Muscle of leg (tissue), 16 donors: ENCODE measurements at places on chromosomes 1 and 21. TPM values are rescaled to one million over a fixed set of nuclear protein-coding genes. Genes with fewer than 3 reads are reported as not detected.

GRCh38 chr1:159996653-159997052 lies 35.1 kb downstream of the PIGM start:
- DNase-seq: no peak
- H3K27me3 ChIP-seq: peaks cover 2% of the 10 kb centered on the region
- no peak overlapping the region for H3K27ac ChIP-seq
- H3K4me3 ChIP-seq: no peak overlapping the region

Gene ZNF683
- total RNA-seq: not detected

Gene GBP5
- total RNA-seq: 0.44 TPM

GRCh38 chr1:78055565-78056132 lies 9.9 kb downstream of the GIPC2 start:
- H3K36me3 ChIP-seq: no peaks in the 10 kb centered on the region
- H3K27me3 ChIP-seq: no peaks in the 10 kb centered on the region
- no peak for DNase-seq
- H3K4me3 ChIP-seq: no peak overlapping the region
- no peaks in the 10 kb centered on the region for H3K4me1 ChIP-seq

Gene RAB13
- total RNA-seq: 21.5 TPM

DNA sequence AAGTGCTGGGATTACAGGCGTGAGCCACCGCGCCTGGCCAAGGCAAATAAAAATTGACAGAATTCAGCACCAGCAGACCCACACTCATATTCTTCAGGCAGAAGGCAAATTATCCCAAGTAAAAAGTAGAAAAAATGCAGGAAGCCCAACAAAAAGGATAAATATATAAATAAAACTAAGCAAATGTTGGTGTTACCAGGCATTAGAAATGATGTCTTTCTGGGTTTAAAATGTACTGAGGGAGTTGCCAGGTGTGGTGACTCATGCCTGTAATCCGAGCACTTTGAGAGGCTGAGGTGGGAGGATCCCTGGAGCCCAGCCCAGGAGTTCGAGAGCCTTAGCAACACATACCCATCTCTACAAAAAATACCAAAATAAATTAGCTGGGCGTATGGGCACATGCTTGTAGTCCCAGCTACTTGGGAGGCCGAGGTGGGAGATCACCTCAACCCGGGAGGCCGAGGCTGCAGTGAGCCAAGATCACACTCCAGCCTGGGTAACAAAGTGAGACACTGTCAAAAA lies 6.3 kb downstream of the INTS11 start:
- no peaks in the 10 kb centered on the region for H3K27me3 ChIP-seq
- H3K4me1 ChIP-seq: peaks cover 9% of the 10 kb centered on the region
- no peak overlapping the region for H3K27ac ChIP-seq
- peaks cover 62% of the 10 kb centered on the region for H3K36me3 ChIP-seq
- H3K4me3 ChIP-seq: no peak overlapping the region

Gene DCDC2B
- not detected for total RNA-seq

Gene C1orf185
- not detected for total RNA-seq

DNA sequence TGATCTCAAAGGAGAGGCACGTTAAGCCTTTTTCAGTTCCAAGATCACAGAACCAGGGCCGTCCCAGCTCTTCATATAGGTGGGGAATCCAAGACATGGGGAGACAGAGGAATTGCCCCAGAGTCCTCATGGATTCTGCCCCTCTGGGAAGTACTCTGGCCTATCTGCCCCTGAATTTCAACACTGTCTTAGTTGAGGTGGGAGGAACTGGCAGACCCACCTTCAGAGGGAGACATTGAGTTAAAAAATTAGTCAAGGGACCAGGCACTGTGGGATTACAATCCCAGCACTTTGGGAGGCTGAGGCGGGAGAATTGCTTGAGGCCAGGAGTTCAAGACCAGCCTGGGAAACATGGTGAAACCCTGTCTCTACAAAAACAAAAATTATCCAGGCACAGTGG lies 2.1 kb upstream of the KNCN start:
- no peak for DNase-seq
- H3K36me3 ChIP-seq: peaks cover 3% of the 10 kb centered on the region
- no peak overlapping the region for H3K4me3 ChIP-seq
- H3K27me3 ChIP-seq: peaks cover 4% of the 10 kb centered on the region

- no peaks in the 10 kb centered on the region for H3K27me3 ChIP-seq
- H3K4me3 ChIP-seq: no peak overlapping the region
- no peak for DNase-seq
- peaks cover 2% of the 10 kb centered on the region for H3K4me1 ChIP-seq
These were observed 68.2 kb downstream of the MAP10 start for GRCh38 chr1:232873412-232873811.

Gene NOL9
- total RNA-seq: 16.6 TPM

Gene AADACL3
- total RNA-seq: not detected

GRCh38 chr1:198657550-198658064 lies 18.8 kb downstream of the PTPRC start:
- DNase-seq: peak; percentile 60
- no peaks in the 10 kb centered on the region for H3K36me3 ChIP-seq
- H3K4me3 ChIP-seq: no peak overlapping the region

Gene CD48
- 1.2 TPM for total RNA-seq

Gene TMEM51
- total RNA-seq: 5.0 TPM

Gene RNU1-2
- 2,384 TPM for total RNA-seq

GRCh38 chr1:46186076-46186475 lies 9.8 kb upstream of the P3R3URF start:
- H3K27me3 ChIP-seq: no peaks in the 10 kb centered on the region
- peaks cover 27% of the 10 kb centered on the region for H3K4me1 ChIP-seq
- H3K36me3 ChIP-seq: peaks cover 40% of the 10 kb centered on the region
- no peak for DNase-seq
- no peak overlapping the region for H3K27ac ChIP-seq
- no peak overlapping the region for H3K4me3 ChIP-seq

GRCh38 chr1:21587602-21587953 lies 78.4 kb downstream of the ALPL start:
- H3K4me1 ChIP-seq: peaks cover 26% of the 10 kb centered on the region
- no peak overlapping the region for H3K4me3 ChIP-seq

Gene LCE1F
- not detected for total RNA-seq

GRCh38 chr1:4056422-4056821 lies 156.3 kb upstream of the C1orf174 start:
- no peaks in the 10 kb centered on the region for H3K4me1 ChIP-seq
- no peak overlapping the region for H3K4me3 ChIP-seq
- DNase-seq: no peak
- no peak overlapping the region for H3K27ac ChIP-seq
- H3K36me3 ChIP-seq: no peaks in the 10 kb centered on the region

Gene EDARADD
- 0.18 TPM for total RNA-seq

- DNase-seq: no peak
- no peaks in the 10 kb centered on the region for H3K36me3 ChIP-seq
- no peak overlapping the region for H3K4me3 ChIP-seq
- H3K27me3 ChIP-seq: no peaks in the 10 kb centered on the region
- H3K27ac ChIP-seq: no peak overlapping the region
These were observed 29.1 kb upstream of the ADAMTS1 start for GRCh38 chr21:26874347-26874746.

Gene LAMC2
- 0.71 TPM for total RNA-seq

Gene PRAMEF26
- total RNA-seq: not detected

GRCh38 chr1:178417858-178418257 lies 78.9 kb downstream of the CLEC20A start:
- H3K4me3 ChIP-seq: no peak overlapping the region
- DNase-seq: no peak
- no peaks in the 10 kb centered on the region for H3K36me3 ChIP-seq
- no peaks in the 10 kb centered on the region for H3K27me3 ChIP-seq
- H3K27ac ChIP-seq: no peak overlapping the region

Gene LCE2C
- not detected for total RNA-seq

Gene OLIG2
- total RNA-seq: 0.04 TPM

DNA sequence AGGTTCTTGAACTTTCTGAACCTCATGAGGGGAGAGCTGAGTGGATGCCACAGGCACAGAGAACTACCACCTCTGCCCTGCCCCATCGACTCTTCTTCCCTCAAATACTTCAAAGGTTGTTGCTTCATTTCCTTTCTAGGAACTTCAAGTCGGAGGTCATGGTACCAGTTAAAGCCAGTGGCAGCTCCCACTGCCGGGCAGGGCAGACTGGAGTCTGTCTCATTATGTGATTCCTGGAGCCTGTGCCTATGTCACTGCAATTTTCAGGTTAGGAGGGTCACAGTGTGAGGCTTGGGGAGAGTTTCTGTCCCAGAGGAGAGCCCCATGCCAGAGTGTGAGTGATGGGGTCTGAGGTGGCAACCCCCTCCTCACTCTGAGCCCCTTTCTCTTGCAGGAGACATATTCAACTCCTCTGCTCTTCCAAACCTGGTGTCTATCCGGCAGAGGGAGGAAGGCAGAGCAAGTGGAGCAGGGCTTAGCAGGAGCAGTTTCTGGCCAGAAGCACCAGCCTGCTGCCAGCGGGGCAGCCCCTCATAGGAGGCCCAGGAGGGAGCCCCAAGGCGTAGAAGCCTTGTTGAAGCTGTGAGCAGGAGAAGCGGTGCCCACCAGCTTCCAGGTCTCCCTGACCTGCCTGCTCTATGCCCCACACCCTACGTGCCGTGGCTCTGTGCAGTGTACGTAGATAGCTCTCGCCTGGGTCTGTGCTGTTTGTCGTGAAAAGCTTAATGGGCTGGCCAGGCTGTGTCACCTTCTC lies 29.3 kb downstream of the CAMK1G start:
- DNase-seq: no peak
- peaks cover under 1% of the 10 kb centered on the region for H3K27me3 ChIP-seq
- peaks cover 13% of the 10 kb centered on the region for H3K4me1 ChIP-seq
- H3K4me3 ChIP-seq: no peak overlapping the region

Gene MTARC1
- total RNA-seq: 4.3 TPM

Gene ST6GALNAC3
- total RNA-seq: 9.0 TPM

- no peak overlapping the region for H3K27ac ChIP-seq
- no peak overlapping the region for H3K4me3 ChIP-seq
- DNase-seq: no peak
- H3K27me3 ChIP-seq: no peaks in the 10 kb centered on the region
- H3K36me3 ChIP-seq: peaks cover 4% of the 10 kb centered on the region
These were observed 39.1 kb downstream of the NIPAL3 start for GRCh38 chr1:24454673-24455072.

DNA sequence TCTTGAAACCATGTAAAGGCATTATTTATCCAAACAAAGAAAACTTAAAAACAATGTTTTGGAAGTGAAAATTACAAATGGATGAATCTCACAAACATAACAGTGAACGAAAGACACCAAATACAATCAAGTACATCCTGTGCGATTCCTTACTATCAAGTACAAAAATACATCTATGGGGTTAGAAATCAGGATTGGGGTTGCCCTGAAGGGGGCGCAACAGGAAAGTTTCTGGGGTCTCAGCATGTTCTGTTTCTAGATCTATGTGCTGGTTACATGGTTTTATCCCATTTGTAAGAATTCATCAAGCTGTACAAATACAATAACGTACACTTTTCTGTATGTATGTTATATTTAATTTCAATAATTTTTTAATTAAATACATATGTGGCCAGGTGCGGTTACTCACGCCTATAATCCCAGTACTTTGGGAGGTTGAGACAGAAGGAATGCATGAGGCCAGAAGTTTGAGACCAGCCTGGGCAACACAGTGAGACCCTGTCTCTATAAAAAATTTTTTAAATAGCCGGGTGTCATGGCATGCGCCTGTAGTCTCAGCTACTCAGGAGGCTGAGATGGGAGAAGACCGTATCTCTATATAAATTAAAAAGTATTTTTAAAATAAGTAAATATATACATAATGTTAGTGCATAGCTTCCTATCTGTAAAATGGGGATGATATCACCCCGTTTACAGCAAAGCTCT lies 121.5 kb upstream of the SOD1 start:
- H3K27me3 ChIP-seq: no peaks in the 10 kb centered on the region
- no peak overlapping the region for H3K4me3 ChIP-seq

GRCh38 chr1:63668298-63668697 lies 75.1 kb downstream of the PGM1 start:
- no peaks in the 10 kb centered on the region for H3K4me1 ChIP-seq
- DNase-seq: no peak
- no peak overlapping the region for H3K4me3 ChIP-seq
- no peaks in the 10 kb centered on the region for H3K27me3 ChIP-seq

Gene ANGPTL3
- total RNA-seq: 0.04 TPM

GRCh38 chr1:239527051-239527693 lies 140.8 kb downstream of the CHRM3 start:
- peak; percentile 57 for DNase-seq
- H3K36me3 ChIP-seq: no peaks in the 10 kb centered on the region

DNA sequence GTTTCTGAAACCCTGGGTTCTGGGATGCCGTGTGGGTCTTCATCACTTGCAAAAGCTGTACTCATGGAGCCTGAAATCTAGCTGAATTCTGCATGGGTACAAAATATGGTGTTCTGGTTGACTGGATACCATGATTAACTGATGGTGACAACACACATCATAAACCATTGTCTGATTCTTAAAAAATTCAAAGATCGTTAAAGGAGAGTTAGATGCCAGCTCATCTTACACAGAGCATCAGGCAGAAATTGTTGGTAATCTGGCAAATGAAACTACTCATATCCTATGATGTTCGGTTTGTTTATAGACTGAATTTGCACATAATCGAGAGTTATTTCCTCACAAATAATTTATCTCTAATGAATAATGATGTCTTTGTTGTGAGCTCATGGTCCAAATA lies 218.1 kb upstream of the PKN2 start:
- H3K36me3 ChIP-seq: no peaks in the 10 kb centered on the region
- no peak overlapping the region for H3K4me3 ChIP-seq
- no peak for DNase-seq
- peaks cover 3% of the 10 kb centered on the region for H3K27me3 ChIP-seq
- peaks cover 2% of the 10 kb centered on the region for H3K4me1 ChIP-seq

- H3K27me3 ChIP-seq: no peaks in the 10 kb centered on the region
- no peaks in the 10 kb centered on the region for H3K36me3 ChIP-seq
- no peak overlapping the region for H3K27ac ChIP-seq
- no peak overlapping the region for H3K4me3 ChIP-seq
These were observed 770.1 kb upstream of the CXADR start for GRCh38 chr21:16742741-16743140.

DNA sequence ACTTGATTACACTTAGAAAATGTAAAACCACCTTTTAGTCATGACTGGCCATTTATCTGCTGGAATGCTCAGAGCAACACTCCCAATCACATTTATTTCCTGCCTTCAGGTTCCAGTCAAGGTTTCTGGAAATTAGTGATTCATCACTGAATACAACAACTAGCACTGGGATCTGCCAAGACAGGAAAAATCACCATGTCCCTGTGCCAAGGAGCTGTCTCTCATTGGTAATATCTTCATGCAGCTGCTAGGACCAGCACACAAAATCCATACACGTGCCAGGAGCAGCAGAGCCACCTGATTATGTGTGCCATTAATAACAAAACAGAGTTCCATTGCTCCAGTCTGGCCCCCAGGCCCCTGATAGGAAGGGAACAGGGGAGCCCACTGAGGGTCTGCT lies 194.6 kb downstream of the TNR start:
- no peak overlapping the region for H3K27ac ChIP-seq
- H3K4me1 ChIP-seq: peaks cover 7% of the 10 kb centered on the region
- H3K4me3 ChIP-seq: no peak overlapping the region
- peak; percentile 57 for DNase-seq
- no peaks in the 10 kb centered on the region for H3K27me3 ChIP-seq
